ENCODE measurements at places on chromosomes 1 and 21.
A peak's percentile ranks its signal among the peaks of the same experiment; 100 is the strongest.

DNA sequence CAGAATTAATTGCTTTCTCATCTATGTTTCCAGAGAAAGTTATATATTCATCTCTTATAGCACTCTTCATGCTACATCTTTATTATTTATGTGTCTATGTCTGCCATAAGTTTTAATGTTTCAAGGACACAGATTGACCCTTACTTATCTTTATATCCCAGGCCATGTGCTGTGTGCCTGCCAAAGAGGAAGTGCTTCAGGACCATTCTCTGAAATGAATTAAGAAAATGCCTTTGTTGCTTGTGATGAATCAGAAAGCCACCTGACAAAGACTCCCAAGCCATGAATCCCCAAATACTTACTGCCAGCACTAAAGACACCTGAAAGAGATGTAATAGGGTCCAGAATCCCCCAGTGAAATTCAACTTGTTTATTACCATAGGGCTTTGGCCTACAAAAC lies 342.1 kb upstream of the C1orf87 start:
- no peak for DNase-seq

- DNase-seq: peak; percentile 70
These were observed 29.4 kb upstream of the CD2 start for GRCh38 chr1:116724765-116725375.

GRCh38 chr1:161013488-161014230 lies 7.3 kb downstream of the F11R start:
- peak; percentile 52 for DNase-seq

DNA sequence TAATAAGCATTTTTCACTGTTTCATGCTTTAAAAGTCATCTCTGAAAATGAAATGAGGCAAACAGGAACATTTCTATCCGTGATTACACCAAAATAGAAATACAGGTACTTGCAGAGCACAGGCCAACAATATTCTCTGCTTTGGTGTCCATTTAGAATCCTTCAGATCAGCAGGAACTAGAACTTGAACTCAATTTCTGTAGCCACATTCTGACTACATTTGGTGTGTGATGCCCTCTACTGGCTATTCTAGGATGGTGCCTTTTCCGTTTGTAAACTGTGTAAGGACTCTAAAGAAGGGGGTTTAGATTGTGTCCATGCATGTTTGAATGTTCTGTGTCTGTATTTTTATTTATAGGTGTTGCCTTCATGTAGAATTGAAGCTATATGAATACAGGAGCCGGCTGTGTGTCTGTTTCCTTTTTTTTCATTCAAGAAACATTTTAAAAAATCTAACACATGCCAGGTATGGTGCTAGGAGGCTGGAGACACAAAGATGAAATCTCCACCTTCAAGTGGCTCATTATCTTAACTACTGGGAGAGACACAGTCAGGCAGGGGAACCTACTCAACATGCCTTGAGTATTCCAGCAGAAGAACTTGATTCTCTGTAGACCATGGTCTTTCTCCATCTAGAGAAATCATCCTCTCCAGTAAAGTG lies 7.6 kb upstream of the ZNF326 start:
- DNase-seq: peak; percentile 42

- DNase-seq: no peak
These were observed 126.2 kb downstream of the KAZN start for GRCh38 chr1:14724678-14725077.

- no peak for DNase-seq
These were observed 22.6 kb upstream of the MYSM1 start for GRCh38 chr1:58722414-58722813.

- DNase-seq: no peak
These were observed 25.8 kb upstream of the C8B start for GRCh38 chr1:56991576-56991975.

DNA sequence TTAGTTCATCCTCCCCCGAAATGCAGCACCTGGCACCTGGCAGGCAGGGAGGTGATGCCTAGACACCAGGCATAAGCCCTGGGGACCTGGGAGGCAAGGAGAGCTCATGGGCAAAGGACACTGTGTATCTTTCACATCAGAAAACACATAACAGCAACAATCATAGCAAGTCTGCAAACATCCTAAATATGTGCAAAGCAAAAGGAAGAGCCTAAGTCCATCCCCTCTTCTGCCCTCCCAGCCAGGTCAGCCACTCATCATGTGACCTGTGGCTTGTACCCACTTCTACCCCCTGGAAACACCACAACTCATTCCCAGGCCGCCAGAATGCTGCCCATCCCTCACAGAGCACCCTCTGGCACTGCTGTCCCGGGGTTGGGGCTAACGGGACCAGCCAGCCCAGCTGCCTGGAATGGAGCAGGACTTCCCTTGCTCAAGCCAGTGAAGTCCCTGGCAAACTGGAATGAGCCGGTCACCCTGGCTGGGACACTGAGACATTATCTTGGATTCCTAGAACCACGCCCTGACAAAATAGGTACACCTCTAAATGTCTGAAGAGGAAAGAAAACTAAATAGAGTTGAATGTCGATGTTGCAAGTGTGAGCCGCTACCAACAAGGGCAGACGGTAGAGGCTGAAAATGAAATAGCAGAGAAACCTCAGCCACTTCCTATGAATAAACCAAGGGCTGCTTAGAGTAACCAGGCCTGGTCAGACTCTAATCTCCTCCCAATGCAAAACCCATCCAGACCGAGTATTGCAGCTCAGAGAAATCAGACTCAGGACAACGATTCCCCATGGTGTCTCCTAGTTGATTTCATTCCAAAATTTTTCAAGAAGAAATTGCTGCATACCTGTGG lies 29.4 kb downstream of the TMPRSS2 start:
- DNase-seq: no peak

DNA sequence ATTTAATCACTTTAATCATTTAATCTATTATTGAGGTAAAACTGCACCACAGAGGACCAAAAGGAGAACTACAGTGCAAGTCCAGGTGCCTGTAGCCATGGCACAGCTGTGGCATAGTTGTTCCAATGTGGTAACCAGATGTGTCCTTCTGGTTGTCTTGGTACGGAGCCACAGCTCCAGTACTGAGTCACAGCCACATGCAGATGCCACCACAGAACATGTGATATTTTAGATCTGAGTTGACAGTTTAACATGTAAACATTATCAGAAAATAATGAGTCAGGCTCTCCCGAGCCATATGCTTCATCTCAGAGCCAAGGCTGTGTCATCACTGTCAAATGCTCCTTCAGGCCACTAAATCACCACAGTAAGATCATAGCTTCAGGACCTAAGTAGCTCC lies 56.4 kb upstream of the RGS7 start:
- DNase-seq: no peak

GRCh38 chr1:170284016-170284415 lies 138.3 kb downstream of the NTMT2 start:
- no peak for DNase-seq

- DNase-seq: no peak
These were observed 801 bp upstream of the DDAH1 start for GRCh38 chr1:85465786-85466134.

- no peak for DNase-seq
These were observed 74.7 kb downstream of the NTPCR start for GRCh38 chr1:233025157-233025556.

- DNase-seq: no peak
These were observed 50.1 kb downstream of the IL23R start for GRCh38 chr1:67216401-67216800.

- DNase-seq: no peak
These were observed 42.5 kb downstream of the CAPN2 start for GRCh38 chr1:223754681-223755431.

- DNase-seq: no peak
These were observed 55.8 kb downstream of the SLC45A1 start for GRCh38 chr1:8373581-8374241.

- peak; percentile 64 for DNase-seq
These were observed 17.0 kb upstream of the CD2 start for GRCh38 chr1:116737020-116737854.

- no peak for DNase-seq
These were observed 18.4 kb downstream of the DYNLT5 start for GRCh38 chr1:66770694-66771093.

- no peak for DNase-seq
These were observed 66.1 kb upstream of the ADAM30 start for GRCh38 chr1:119962296-119962968.

DNA sequence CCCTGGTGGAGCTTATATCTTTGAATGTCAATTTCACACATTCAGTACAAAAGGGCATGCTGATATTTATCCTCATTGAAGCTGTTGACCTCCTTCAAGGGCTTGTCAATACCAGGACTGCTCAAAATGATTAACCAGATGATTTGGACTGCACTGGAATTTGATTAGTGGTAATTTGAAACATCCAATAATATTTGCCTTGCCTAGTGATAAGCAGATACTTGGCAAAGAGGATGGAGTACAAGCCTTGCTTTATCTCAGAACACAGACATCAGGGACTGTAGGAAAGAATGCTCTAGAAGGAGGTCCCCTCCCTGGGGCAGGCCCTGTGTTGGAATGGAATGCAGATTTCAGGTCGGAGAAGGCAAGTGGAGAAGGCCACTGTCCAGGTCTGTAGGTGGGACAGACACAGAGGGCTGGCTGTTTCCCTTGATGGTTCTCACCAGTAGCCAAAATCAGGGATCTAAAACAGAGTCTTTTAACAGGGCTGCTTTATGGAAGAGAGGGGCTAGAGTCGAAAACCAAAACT lies 64.8 kb upstream of the ZNF648 start:
- no peak for DNase-seq

- DNase-seq: no peak
These were observed 260.3 kb upstream of the SGIP1 start for GRCh38 chr1:66273656-66274055.

- no peak for DNase-seq
These were observed 234.6 kb upstream of the JUN start for GRCh38 chr1:59018446-59018845.

DNA sequence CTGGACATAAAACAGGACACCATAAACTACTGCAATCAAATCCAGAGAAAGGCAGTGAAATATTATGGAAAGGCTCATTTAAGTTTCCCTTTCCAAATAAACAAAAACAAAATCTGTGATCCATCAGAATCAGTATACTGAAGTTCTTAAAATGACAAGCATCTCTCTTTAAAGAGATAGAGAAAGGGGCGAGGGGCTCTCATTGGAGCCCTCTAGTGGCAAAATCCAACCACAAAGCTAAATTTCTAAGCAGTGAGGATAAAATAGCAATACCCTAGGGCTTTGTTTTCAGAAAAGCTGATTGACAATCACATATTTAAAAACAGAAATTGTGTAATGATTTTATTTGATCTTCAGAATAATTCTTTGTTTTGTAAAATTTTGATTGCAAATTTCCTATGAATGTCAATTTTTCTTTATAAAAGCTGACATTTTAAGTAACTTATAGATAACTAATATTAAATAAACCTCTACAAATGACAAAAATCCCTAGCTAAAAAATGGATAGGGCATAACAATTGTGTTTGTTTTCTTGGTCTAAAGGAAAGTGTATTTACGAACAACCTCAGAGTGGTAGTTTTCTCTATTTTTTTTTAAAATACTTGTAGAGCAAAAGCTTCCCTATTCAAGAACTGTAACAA lies 138.2 kb downstream of the COL24A1 start:
- no peak for DNase-seq

GRCh38 chr1:212042436-212042835 lies 6.9 kb downstream of the DTL start:
- DNase-seq: no peak

- DNase-seq: no peak
These were observed 29.8 kb upstream of the TADA1 start for GRCh38 chr1:166905900-166906299.

- no peak for DNase-seq
These were observed 477.5 kb downstream of the SMYD3 start for GRCh38 chr1:246029616-246030015.

- DNase-seq: no peak
These were observed 36.7 kb downstream of the HLX start for GRCh38 chr1:220915954-220916353.

GRCh38 chr1:239458144-239458500 lies 71.8 kb downstream of the CHRM3 start:
- no peak for DNase-seq

- DNase-seq: no peak
These were observed 2.9 kb upstream of the LRRC8C start for GRCh38 chr1:89630048-89630447.

DNA sequence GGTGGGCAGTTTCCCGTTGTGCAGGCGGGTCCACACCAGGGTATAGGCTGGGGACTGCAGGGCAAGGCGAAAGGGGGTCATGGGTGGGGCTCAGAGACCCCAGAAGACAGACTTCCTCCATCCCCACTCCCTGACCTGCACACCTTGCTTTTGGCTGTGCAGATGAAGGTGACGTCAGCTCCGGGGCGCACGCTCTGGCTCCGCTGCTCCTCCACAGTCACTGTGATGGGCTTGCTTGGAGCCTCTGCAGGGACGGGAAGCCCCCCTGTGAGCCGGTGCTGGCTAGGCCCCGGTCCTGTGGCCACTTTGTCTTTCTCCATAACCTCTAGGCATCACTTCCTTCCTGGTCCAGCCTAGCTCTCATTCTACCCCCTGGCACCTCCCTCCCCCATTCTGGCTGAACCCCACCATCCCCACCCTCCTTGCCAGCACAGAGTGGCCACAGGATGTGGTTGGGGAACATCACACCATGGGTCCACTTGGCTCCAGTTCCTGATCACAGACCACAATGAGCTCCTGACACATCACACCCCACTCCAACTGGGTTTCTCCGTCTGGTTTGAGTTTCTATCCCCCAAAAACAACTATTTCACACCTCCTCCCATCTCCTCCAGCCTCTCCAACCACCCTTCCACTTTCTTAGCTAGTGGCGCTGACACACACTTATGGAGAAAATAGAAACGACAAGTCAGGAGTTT lies 45.2 kb downstream of the LDLRAD2 start:
- no peak for DNase-seq

- DNase-seq: no peak
These were observed 836.7 kb downstream of the PLA2G4A start for GRCh38 chr1:187665483-187665882.

DNA sequence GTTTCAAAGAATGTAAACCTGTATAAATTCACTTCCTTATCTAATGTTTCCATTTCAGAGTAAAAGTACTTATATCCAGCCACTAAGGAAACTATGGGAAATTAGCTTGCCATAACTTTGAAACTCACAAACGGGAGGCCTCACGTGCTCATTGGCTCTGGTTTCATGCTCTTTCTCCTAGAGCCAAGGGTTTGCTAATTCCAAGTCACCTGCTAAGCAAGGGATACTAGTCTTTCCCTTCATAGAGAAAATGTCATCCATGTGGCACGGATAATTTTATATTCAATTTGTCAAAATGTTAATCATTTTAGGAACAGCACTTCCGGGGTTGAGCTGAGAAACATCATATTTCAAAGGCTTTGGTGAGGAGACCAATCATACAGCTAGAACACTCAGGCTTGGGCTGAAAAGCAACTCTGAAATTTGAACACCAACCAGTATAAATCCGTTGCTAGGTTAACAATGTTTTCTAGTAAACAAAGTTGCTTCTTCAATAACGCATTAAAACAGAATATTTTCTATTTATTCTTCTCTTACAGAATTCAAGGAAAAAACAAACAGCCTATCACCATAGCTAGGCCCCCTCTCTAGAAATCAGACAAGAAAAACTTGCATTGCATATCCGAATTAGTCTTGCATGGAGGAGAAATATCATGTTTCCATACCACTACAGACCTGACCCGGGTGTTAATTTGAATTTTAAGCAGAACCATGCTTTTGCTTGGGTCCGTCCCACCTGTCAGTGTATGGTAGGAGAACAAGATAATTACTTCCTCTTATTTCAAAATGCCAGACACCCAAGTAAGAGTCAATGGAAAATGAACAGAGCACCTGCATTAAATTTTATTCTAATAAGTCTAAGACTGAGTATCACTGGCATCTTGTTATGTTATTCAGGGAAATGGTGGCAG lies 196.1 kb upstream of the ESRRG start:
- no peak for DNase-seq

GRCh38 chr1:175922254-175922881 lies 179.0 kb upstream of the TNR start:
- no peak for DNase-seq

GRCh38 chr1:27136236-27136551 lies 18.7 kb downstream of the SLC9A1 start:
- DNase-seq: no peak

Measured in activated T-cell treated with anti-CD3 and anti-CD28 coated beads for 24 hours (primary cell).